ENCODE measurements at places on chromosomes 1 and 21. TPM values are rescaled to one million over a fixed set of nuclear protein-coding genes. Genes with fewer than 3 reads are reported as not detected.

GRCh38 chr21:40901691-40902090, 54.7 kb upstream of the DSCAM start:
- peak; percentile 64 for DNase-seq

DNA sequence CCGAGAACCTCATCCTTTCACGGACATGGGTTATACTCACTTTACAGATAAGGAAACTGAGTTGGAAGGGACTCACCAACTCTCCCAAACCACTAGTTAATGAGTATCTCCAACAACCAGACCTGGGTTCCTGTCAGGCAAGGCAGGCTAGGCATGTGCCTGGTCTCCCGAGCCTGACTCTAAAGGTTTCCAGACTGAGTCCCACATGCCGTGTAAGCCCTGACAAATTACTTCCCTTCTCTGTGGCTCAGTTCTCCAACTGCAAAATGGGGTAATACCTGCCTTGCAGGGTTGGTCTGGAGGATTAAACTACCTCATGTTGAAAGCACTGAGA, 34.3 kb downstream of the SSBP3 start:
- DNase-seq = no peak

GRCh38 chr1:180177931-180178330, 23.3 kb downstream of the QSOX1 start:
- DNase-seq = no peak

DNA sequence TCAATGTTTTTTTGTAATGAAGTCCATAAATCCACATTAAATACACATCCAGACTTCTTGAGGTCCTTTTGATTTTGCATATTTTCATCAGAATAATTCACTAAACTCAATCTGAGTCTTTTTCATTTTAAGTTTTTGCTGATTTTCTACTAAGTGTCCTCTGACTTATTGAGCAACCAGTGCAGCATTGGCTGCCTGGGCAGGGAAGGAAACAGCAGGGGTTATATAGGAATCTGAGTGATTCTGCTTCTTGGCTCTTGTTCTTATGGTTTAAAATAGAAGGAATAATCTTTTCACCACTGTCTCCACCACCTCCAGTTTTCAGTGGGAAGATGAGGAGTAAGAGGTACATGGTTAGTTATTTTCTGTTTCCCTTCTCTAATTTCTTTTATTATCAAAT, 88.4 kb downstream of the ST6GALNAC5 start:
- DNase-seq = no peak

DNA sequence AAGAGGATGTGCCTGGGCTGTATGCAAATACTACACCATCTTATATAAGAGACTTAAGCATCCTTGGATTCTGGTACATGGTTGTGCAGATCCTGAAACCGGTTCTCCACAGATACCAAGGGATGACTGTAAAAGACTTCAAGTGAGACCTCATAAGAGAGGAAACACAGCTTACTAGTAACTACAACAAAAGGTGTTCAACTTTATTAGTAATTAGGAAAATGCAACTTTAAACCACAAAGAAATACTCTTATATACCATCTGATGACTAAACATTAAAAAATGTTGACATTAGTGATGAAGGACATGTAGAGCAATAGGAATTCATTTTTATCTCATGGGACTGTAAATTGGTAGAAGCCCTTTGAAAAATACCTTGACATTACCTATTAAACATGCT, 102.7 kb downstream of the RASAL2 start:
- DNase-seq = no peak

- no peak for DNase-seq
These were observed 30.7 kb downstream of the SLC2A1 start for GRCh38 chr1:42927920-42928505.

DNA sequence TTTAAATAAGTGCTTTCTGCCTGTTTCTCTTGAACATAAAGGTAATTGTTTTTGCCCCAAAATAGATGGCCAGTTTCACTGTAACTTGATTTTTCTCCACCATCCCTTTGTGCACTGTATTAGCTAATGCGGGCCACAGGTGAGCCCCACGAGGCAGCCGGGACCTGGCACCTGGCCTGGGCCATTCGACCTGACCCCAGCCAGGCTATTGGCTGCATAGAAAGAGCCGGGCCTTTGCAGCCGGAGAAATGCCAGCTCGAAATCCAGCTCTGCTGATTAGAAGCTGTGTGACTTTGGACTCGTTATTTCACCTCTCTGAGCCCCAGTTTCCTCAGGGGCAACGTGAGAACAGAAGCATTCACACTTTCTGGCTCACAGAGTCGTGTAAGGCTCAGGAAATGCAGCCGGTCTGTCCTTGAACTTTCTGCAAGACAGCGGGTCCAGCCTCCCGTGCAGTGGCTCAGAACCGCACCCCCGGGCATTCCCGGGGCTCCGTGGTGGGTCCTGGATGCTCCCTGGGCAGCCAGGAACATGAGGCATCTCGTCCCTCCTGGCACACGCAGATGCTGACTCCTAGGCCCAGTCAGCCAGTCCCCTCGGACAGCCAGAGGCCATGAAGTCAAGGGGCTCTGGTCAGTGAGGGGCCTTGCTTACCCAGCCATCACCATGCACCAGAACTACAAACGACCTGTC, 37.4 kb upstream of the ACTRT2 start:
- peak; percentile 27 for DNase-seq

- peak; percentile 23 for DNase-seq
These were observed 15.9 kb upstream of the SAMD11 start for GRCh38 chr1:907611-908451.

- DNase-seq = no peak
These were observed 1.3 kb upstream of the DUSP23 start for GRCh38 chr1:159779403-159779851.

DNA sequence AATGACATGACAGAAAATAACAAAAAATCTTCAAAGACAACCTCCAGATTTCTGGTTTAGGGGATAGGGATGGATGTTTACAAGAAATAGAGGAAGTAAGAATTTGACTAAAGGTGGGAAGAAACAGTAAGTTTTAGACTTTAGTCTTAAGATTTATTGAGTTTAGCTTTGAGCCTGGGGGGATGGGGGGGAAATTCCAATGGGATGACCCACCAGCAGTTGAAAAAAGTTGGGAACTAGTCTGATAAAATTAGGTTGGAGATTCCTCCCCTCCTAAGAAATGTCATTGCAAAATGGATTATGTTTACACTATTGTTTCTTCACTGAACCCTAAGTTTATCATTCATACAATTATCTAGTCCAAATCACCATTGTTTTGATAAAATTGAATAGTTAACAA, 28.4 kb downstream of the WDR26 start:
- DNase-seq = no peak

- DNase-seq = no peak
These were observed 304 bp upstream of the GNG12 start for GRCh38 chr1:67833602-67833940.

GRCh38 chr1:29083317-29084195, 40.1 kb downstream of the TMEM200B start:
- DNase-seq = no peak

DNA sequence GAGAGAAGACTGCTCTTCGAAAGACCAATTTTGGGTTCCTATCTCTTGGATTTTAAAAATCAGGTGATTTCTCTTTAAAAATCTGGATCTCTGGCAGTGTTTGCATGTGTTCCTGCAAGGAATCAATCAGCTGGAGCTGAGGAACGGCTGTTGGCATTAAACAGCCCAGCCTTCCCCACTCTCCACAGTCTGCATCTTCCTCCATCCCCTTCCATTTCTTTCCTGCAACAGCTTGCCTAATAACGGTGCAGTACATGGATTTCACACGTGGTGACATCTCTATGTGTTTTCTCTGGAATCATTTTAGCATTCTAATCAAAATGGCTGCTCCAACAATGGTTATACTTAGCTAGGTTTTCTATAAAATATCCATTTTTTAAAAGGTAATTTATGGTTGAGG, 20.0 kb downstream of the RIPPLY3 start:
- DNase-seq = no peak

- DNase-seq = no peak
These were observed 58.5 kb downstream of the PALMD start for GRCh38 chr1:99704356-99704816.

DNA sequence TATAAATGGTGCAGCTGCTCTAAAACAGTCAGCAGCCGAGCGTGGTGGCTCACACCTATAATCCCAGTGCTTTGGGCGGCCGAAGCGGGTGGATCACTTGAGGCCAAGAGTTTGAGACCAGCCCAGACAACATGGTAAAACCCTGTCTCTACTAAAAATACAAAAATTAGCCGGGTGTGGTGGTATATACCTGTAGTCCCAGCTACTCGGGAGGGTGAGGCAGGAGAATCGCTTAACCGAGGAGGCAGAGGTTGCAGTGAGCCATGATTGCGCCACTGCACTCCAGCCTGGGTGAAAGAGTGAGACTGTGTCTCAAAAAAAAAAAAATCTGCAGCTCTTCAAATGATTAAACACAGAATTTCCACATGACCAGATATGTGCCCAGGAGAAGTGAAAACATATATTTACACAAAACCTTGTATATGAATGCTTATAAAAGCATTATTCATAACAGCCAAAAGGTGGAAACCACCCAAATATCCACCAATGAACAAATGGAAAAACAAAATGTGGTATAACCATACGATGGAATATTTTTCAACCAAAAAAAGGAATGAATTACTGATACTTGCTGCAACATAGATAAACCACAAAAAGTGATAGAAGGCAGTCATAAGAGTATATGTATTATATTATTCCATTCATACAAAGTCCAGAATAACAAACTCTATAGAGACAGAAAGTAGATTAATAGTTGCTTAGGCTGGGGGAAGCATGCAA, 14.1 kb downstream of the EPS15 start:
- DNase-seq = no peak

DNA sequence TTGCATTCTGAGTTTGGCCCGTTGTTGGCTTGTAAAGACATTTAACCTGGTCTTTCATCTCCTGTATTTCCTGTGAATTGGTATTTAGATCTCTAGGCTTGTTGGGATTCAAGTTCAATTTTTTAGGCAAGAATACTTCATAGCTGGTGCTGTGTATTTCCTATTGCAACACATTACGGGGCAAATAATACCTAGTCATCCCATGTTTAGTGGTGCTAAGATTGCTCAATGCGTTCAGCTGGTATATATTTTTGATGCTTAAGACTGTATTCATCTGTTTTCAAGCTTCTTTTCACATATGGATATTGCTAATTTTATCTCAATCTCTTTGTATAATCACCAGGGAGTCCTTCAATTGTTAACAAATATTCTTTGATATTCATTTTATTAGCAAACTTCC, 87.5 kb upstream of the ZBTB18 start:
- no peak for DNase-seq

DNA sequence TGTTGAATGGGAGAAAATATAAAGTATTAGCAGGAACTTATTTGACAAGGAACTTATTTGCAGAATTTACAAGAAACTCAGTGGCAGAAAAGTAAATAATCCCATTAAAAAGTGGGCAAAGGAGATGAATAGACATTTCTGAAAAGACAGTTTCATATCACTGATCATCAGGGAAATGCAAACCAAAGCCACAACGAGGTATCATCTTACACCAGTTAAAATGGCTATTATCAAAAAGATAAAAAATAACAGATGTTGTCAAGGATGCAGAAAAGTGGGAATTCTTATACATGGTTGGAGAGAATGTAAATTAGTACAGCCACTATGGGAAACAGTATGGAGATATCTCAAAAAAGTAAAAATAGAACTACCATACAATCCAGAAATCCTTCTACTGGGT, 61.0 kb downstream of the SYT14 start:
- no peak for DNase-seq

GRCh38 chr1:181033799-181034451, at the start of gene MR1:
Gene MR1, plus strand, starts transcription at chr1:181033983. Its CDS starts 25 bp downstream, at chr1:181034008.
- no peak for DNase-seq

DNA sequence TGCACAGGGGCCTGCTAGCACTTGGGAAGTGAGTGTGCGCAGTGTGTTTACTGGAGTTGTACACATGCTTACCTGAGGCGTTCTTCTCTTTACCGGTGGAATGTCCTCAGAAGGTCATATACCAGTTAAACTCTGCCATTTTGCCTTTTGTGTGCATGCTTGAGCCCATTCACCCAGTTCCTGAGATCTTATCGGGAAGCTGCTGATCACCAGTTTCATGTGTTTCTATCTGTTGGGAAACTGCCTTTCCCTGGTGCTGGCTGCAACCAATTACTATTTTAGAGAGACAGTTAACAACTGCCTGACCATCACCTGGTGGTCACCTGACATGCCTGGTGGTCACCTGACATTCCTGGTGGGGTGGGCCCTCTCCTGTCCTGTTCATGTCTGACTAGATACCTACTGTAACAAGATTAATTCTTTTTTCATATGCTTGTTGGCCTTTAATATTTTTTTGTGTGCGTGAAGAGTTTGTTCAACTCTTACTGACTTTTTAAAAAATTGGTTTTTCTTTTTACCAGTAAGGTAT, 137.0 kb downstream of the RASAL2 start:
- DNase-seq = no peak

SYT2 gene
- total RNA-seq = not detected

THRAP3 gene
- total RNA-seq = 57.6 TPM

CHRM3 gene
- 0.38 TPM for total RNA-seq

JTB gene
- 69.6 TPM for total RNA-seq

KIF21B gene
- 0.24 TPM for total RNA-seq

EXO1 gene
- total RNA-seq = 0.62 TPM

LRRC39 gene
- 187 TPM for total RNA-seq
